ENCODE measurements at places on chromosomes 11 and 22.
A peak's percentile ranks its signal among the peaks of the same experiment; 100 is the strongest.

DNA sequence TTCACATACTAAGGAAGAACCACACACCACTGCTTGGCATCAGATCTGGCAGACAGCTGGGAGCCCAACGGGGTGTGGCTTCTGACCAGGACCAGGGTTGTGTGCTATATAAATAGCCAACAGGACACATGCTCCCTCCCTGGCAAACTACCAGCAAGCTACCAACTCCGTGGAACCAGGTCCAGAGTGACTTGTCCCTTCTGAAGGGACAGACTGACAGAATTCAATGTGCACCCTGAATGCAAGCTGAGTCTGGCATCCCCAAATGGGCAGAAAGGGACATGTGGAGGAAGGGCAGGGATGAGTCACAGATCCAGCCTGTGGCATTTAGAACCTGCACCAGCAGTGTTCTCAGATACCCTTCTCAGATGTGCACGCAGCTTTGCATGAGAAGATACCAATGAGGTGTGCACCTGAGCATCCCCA, 92.9 kb downstream of the MICAL3 start:
- DNase-seq, result no peak

DNA sequence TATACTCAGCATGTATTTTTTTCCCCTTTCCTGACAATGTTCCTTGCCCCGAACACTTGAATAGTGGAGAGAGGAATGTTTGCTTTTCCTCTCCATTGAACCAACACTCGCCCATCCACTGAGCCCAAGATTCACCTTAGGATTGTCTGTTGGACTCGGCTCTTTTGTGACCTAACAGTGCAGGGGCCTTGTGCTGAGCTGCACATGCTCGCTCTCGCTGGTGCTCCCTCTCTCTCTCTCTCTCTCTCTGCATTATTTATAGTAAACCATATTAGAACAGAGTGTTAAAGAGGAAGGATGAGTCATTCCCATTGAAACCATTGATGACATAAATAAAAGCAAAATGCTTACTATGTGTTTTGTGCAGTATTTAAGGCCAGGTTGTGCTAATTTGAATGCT, 20.7 kb downstream of the ZBTB16 start:
- DNase-seq, result no peak

GRCh38 chr11:106091480-106092123, 14.1 kb downstream of the AASDHPPT start:
- no peak for DNase-seq

DNA sequence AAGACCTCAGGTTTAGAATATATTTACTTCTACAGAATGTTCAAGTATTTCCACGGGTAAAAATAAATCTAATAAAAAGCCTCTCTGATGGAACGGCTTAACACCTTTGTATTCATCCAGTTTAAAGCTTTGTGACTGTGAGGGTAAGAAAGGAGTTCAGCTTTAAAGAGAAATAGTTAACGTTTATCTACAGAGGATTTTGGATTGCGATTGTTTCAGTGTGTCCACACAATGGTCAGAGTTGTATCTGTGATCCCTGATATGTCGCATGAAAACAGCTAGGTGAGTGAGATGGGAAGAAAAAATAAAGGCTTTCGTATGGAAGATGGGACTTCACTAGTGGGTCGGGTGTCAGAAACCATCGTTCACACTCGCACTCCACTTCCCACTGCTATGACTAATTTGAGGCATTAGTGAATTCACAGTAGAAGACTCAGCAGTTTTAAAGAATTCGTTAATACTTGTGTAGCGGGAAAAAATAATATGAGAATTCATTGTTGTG, 1.6 kb downstream of the APLP2 start:
- no peak for DNase-seq

GRCh38 chr11:36421546-36422155, 88.4 kb downstream of the TRAF6 start:
- DNase-seq, result no peak

DNA sequence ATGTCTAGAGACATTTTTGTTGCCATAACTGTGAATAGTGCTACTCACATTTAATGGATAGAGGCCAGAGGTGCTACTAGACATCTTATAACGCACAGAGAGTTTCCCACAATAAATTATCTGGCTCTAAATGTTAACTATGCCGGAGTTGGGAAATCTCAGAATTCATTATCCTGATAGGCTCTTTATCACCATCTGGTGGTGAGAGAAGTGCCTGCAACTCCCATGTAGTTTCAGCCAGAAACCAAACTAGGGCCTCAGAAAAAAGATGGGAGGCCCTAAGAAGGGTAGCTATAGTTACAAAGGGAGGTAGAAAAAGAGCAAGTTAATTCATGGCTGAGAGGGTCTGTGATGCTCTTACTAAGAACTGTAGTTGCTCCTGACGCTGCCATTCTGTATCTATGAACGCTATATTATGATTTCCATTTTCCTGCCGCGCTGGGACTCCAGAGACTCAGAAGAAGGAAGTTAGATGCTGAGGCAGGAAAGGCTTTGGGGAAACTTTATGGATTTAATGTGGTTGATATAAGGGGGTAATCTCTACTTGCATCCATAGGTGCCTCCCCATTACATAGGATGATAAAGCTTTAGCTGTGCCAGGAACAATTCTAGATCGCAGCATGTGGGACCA, 22.9 kb upstream of the MRPL17 start:
- DNase-seq, result peak; percentile 64

- no peak for DNase-seq
Measured at GRCh38 chr11:28632338-28632737, 524.1 kb downstream of the METTL15 start.

DNA sequence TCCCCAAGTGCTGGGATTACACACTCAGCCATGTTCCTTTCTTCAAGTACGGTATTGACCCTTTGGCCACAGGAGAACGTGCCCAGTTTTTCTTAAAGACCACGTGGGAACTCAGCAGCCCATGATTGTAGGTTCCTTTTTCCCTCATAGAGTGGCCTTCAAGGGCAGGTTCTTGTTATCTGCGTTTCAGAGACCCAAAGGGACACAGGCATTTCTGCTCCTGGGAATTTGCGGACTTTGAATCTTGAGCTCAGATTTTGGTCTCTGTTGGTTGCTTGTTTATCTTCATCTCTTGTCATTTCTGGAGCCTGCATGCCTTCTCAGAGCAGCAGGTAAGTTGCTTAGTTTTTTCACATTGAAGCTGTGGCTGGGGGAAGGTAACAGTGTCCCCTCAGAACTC, 12.0 kb downstream of the MARK2 start:
- DNase-seq, result no peak

DNA sequence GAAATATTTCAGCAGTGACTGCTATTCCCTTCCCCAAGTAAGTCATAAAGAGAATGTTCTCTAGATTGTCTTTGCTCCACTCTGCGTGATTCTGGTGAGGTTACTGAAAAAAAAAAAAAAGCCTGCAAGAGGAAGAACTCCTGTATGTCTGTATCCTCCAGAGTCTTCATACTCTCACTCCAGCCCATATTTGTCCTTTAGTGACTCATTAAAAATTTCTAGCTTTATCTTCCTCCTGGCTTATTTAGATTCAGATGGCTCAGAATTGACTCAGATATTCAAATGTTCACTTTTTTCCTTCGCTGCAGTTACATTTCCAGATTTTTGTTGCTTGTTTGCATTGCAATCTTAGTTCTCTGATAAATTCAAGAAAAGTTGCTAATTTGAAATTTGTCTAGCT, 76.3 kb upstream of the CNTN5 start:
- DNase-seq, result no peak

DNA sequence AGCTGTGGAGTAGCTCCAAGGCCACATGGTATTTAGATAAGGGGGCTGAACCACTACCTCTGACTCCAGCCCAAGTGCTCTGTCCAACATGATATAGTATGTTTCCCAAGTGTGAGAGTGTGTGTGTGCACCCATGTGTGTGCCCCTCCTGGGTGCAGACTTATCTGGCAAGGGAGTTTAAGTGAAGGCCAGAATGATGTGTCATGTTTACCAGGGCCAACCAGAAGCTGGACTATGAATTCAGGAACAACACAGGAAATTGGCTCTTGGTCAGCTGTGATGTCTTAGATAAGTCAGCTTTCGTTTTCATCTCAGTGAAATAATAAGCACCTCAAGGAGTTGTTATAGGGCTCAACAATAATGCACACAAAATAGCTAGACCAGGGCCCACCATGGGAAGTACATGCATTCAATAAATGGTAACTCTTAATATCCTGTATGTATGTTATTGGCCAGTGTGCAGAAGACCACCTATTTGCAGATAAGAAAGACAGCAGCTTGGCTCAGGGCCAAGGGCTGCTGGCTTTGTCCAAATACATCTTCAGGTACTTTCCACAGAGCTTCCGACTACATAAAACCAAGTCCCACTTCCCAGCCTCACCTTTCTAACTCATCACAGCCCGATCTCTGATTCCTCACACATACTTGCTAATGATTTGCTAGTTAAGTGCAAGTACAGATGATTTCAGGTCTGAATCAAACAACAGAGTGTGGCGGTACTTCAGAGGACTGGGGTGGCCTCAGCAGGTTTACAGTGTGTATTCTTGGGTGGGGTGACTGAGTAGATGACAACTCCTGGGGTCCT, 120.9 kb downstream of the ME3 start:
- no peak for DNase-seq

DNA sequence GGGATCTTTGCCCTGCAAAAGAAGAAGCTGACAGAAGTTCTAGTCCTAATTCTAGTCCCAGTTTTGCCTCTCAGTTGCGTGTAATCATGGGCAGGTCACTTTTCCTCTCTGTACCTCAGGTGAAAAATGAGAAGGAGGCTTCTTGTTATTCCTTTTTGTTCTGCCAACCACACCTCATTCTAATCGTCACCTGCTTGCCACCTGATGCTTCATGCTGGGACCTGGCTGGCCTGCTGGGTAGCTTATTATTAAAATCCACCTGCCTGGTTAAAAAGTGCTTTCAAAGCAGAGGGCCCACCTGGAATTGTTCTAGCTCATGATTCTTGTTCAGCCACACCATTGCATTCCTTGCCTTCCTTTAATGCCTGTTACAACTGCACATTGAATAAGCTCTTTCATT, 8.4 kb upstream of the ALG8 start:
- DNase-seq, result no peak

GRCh38 chr11:70596091-70596490, 197.8 kb downstream of the CTTN start:
- DNase-seq, result no peak

- no peak for DNase-seq
Measured at GRCh38 chr11:73480677-73481076, 104.5 kb downstream of the RELT start.

DNA sequence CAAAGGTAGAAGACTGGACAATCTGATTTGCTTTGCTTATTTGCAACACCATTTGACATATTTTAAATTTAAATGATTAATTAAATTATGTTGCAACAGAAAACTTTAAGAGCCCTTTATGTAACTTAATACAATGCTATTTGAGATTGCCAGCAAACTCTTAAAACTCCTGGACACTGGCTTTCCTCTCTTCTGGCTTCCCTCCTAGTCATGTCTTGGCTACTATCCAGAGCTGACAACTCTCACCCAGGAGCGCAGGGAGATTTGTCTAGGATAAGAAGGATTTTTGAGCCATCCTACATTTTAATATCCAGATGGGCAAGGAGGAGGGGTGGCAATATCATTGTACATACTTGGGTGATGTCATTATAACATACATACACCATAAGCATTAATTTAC, 134.3 kb downstream of the ELP4 start:
- no peak for DNase-seq

- no peak for DNase-seq
Measured at GRCh38 chr11:65026810-65027209, 429 bp upstream of the SNX15 start.

- no peak for DNase-seq
Measured at GRCh38 chr22:46613606-46614021, 6.6 kb upstream of the GRAMD4 start.

DNA sequence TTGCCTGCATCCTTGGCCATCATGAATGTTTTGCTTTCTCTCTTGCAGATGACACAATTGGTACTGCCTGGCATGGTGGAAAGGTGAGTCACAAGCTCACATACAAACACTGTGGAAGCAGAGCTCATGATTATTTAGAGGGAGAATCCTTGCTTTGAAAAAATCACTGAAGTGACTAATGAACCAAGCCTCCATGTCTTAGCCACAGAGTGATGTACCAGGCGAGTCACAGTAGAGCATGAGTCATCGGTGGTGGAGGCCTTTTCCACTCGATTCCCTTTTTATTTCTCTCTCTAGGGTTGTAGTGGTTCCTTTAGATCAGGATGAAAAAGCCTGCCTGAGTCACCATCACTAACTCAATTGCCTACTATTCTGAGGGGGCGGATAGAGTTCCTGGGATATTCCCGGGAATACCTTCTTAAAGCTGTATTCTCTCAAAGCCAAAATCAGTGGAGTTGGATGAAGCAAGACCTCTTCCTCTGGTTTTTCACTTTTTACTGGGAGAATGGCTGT, 49.6 kb upstream of the ALKBH3 start:
- DNase-seq, result no peak

GRCh38 chr22:44595841-44596341, 97.9 kb upstream of the RTL6 start:
- no peak for DNase-seq

DNA sequence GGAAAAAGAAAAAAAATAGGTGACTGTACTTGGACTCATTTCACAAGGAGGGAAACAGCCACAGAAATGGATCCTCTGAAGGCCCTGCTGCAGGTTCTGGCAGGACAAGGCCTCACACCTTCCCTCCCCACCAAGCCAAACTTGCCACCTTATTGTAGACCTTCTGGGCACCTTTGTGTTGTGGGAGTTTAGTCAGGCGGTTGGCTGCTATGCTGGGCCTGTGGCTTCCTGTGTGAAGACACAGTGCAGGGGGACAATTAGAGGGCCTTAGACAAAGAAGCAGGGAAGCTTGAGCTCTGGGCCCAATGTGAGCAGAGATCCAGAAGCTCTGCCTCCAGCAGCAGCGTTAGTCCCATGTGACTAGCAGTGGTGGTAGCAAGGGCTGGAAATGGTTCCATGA, 4.2 kb downstream of the RAB1B start:
- DNase-seq, result no peak

GRCh38 chr11:126920833-126921232, 79.7 kb downstream of the KIRREL3 start:
- DNase-seq, result no peak

DNA sequence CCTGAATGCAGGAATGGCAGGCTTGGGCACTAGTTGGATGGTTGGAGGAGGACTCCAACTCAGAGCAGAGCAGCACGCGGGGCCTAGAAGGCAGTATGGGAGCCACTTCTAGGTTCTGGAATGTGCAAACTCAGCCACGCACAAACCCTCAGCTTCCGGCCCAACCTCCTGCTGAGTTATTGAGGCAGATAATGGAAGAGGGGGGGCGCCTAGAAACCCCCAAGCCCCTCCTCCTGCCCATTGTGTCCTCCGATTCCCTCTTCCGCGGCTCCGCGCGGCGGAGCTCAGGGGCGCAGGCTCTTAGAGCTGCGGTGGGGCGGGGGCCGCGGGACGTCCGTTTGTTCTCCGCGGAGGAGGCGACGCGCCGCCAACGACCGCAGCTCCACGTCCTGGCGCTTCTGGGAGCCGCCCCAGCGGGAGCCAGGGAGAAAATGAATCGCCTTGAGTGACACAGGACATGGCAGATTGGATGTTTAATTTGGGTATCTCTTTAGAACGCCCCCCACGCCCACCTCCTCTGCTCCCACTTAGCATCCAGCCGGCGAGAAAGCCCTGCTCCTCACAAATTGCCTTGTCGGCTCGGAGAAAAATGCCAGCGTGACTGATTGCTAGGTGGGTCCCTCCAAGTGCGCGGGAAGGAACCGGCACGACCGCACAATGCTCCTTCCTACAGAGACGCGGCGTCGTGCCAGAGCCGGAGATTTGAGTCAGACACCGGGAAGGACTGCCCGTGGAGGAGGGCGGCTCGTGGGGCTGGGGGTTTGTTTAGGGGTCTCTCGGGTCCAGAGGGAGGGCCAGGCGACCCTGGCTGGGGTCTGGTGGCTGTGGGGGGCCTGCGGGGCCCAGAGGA, 144.6 kb downstream of the NECTIN1 start:
- DNase-seq, result peak; percentile 49

Data from testis (tissue), 5 donors.